ENCODE measurements at places on chromosomes 13 and 19.

GRCh38 chr13:38147050-38147449 is 202.6 kb upstream of the UFM1 start:
- no peak for DNase-seq

- DNase-seq, result no peak
These were observed 4.8 kb downstream of the PNKP start for GRCh38 chr19:49862391-49863253.

- DNase-seq, result no peak
These were observed 7.4 kb downstream of the SYT3 start for GRCh38 chr19:50632151-50632835.

DNA sequence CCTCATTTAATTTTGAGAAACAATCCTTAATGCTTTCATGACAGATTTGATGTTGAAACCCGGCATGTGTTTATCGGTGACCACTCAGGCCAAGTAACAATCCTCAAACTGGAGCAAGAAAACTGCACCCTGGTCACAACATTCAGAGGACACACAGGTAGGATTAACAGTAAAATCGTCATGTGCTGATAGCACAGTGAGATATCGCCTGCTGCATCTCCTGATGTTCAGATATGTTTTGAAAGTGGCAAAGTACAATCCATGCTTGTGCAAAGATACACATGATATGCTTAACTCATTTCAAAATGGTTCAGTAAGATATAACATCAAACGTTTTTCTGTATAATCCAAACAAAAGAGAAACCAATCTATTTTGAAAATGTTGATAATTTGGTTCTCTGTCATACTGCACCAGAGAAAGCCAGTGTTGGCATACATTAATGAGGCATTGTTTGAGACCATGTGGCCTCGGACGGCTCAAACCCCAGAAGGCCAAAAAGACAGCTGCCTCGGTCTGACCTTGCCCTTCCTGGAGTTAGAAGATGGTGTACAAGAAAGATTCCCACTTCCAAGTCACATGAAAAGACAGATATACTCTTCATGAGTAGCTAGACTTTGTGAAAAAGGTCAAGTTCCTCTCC is 76.2 kb downstream of the DHRS12 start:
- no peak for DNase-seq

- peak; percentile 9 for DNase-seq
These were observed 191.8 kb upstream of the NBEA start for GRCh38 chr13:34750078-34750931.

DNA sequence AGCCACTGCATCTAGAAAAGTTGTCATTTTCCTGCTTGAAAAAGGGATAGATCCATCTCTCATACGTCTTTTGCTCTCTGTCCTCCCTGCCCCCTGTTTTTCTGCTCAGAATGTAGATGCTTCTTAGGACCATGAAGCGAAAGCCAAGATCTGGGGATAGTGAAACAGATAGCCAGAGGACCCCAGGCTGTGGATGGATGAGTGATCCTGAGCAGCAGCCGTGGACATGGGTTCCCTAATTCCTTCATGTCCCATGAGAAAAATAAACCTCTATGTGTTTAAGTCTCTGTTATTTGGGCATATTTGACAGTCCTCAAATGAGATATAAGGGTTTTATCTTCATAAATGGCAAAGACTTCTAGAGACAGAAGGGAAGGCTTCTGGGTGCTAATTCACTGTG is 12.2 kb upstream of the FFAR2 start:
- no peak for DNase-seq

GRCh38 chr13:22128441-22129408 is 457.9 kb downstream of the FGF9 start:
- no peak for DNase-seq

- DNase-seq, result no peak
These were observed 276.4 kb downstream of the KLF5 start for GRCh38 chr13:73335210-73335609.

GRCh38 chr19:3386447-3387234 is 20.3 kb downstream of the NFIC start:
- no peak for DNase-seq

- DNase-seq, result no peak
These were observed 79.9 kb upstream of the GPC6 start for GRCh38 chr13:93146584-93147297.

DNA sequence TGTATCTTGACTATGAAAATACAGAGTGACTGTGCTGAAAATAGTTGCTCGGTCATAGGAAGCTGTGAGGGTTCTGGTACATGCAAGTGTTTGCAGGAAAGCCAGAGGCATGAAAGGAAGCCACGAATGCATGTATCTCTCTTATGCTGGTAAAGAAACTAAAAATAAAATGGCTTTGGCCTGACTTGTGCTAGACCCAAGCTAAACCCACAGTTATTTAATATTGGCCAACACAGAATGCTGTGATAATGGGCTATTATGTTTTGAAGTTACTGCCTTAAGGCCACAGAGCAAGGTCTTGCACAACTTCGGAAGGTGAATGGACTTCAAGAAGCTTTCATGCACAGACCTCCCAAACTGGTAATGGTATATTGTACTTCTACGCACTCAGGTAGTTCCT is 518.2 kb upstream of the HTR2A start:
- no peak for DNase-seq

- peak; percentile 10 for DNase-seq
These were observed 850 bp downstream of the KLF5 start for GRCh38 chr13:73059460-73060250.

GRCh38 chr13:39433651-39434050 is 169.3 kb downstream of the LHFPL6 start:
- no peak for DNase-seq

- no peak for DNase-seq
These were observed 3.1 kb upstream of the TYROBP start for GRCh38 chr19:35911173-35911572.

DNA sequence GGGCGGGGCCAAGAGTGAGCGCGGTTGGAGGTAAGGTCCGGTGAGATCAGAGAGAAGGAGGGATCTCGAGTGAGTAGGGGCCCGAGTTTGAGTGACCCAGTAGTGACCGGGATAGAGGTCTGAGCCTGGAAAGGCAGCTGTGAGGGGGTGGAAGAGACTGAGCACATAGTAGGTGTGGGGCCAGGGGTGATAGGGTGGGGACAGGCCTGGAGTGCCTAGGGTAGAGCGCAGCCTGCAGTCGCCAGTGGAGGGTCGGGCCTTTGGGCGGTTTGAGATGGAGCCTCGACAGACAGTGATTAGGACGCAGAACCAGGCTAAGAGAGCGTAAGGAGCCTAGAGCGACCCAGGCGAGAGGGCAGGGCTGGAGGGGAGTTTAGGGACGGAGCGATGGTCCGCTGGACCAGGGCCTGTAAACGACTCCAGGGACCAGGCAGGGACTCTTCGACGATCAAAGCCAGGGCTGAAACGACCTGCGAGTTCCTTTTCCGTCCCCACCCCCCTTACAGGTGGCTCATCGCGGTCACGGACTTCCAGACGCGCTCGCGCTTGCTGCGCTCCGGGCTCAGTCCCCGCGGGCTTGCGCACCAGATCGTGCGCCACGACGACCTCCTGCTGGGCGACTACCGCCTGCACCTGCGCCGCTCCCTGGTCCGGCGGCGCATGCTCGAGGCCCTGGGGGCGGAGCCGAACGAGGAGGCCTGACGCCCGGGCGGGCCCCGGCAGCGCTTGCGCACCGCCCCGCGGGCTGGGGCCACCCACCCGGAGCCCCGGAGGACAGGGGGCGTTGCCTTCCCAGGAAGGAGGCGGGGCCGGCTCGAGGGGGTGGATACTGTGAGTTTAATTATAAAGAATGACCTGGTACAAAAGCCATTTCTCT is 9.4 kb downstream of the C19orf81 start:
- DNase-seq, result no peak

DNA sequence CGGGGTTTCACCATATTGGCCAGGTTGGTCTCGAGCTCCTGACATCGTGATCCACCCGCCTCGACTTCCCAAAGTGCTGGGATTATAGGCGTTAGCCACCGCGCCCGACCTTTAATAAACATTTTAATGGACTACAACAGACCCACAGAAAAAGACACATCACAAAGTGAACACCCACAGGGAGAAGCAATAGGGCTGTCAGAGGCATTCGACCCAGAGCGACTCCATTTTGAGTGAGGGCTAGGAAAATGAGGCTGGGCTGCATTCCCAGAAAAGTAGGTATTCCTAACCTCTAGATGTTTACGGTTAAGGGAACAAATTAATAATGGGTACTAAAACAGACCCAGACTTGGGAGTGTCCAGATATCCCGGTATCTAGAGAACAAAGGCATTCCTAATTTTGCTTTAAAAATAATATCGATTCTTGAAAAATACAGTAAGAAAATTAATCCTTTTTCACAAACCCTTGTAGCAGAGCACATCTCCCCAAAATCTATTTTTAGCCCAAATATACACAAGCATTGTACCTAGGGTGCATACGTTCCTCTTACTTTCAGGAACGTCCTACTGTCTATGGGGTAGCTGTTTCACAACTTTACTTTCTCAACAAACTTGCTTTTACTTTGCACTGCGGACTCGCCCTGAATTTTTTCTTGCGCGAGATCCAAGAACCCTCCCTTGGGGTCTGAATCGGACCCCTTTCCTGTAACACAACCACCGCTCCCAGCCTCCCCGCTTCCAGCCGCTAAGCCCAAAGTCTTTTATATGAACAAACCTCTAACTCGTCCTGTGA is 811 bp upstream of the ZNF8 start:
- no peak for DNase-seq

GRCh38 chr19:378706-379105 is 30.2 kb downstream of the C2CD4C start:
- DNase-seq, result no peak

GRCh38 chr19:1098177-1099051 is 3.2 kb upstream of the POLR2E start:
- no peak for DNase-seq

GRCh38 chr13:43924549-43925245 is 45.0 kb downstream of the LACC1 start:
- no peak for DNase-seq

GRCh38 chr13:104954210-104954609 is 1581.3 kb downstream of the EFNB2 start:
- DNase-seq, result no peak

GRCh38 chr13:81697826-81698225 is 1356.9 kb upstream of the SPRY2 start:
- no peak for DNase-seq

GRCh38 chr19:16371540-16371986 is 46.9 kb downstream of the KLF2 start:
- DNase-seq, result no peak

DNA sequence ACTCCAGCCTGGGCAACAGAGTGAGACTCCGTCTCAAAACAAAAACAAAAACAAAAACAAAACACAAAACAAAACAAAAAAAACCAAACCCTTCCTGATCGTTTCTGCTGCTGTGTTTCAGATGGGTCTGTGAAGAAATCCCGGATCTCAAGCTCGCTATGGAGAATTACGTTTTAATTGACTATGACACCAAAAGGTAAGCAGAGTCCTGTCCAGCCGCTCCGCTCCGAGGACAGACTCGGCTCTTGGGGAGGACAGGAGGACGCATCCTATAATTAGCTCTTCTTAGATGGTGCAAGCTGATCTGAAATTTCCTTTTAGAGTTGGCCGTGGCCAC is 22.0 kb downstream of the DOT1L start:
- no peak for DNase-seq

DNA sequence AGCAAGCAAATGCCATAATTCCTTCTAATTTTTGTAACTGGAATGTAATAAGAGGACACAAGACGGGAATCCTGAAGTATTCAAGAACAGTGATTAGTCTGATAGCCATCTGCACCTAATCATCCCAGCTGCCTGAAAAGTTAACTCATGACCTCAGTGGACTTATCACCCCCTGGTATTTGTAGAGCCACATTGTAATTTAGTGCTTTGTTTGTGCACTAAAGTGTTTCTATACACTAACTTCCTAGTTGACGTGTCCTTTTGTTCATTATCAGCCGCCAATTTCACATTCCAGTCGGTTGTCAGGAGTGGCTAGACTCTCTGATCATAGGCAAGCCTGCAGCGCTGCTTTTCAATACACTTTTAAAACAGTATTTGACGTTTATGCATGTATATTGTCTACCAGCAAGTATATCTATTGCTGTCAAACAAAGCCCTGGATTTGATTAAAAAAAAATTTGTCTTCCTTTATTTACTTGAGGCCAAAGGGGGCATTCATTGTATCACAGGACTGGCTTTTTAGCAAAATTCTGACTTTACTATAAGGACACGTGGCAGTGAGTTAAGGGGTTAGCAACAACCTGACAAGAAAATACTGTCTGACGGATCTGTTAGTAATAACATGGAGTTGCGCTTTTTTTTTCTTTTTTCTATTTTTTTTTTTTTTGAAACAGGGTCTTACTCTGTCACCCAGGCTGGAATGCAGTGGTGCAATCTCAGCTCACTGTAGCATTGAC is 10.4 kb upstream of the SOX21 start:
- no peak for DNase-seq

- DNase-seq, result no peak
These were observed 9.2 kb upstream of the ZNF761 start for GRCh38 chr19:53422551-53422950.

- no peak for DNase-seq
These were observed 1.5 kb downstream of the CDC16 start for GRCh38 chr13:114236227-114236626.

- DNase-seq, result no peak
These were observed 373.4 kb downstream of the SLITRK1 start for GRCh38 chr13:83508771-83509301.

DNA sequence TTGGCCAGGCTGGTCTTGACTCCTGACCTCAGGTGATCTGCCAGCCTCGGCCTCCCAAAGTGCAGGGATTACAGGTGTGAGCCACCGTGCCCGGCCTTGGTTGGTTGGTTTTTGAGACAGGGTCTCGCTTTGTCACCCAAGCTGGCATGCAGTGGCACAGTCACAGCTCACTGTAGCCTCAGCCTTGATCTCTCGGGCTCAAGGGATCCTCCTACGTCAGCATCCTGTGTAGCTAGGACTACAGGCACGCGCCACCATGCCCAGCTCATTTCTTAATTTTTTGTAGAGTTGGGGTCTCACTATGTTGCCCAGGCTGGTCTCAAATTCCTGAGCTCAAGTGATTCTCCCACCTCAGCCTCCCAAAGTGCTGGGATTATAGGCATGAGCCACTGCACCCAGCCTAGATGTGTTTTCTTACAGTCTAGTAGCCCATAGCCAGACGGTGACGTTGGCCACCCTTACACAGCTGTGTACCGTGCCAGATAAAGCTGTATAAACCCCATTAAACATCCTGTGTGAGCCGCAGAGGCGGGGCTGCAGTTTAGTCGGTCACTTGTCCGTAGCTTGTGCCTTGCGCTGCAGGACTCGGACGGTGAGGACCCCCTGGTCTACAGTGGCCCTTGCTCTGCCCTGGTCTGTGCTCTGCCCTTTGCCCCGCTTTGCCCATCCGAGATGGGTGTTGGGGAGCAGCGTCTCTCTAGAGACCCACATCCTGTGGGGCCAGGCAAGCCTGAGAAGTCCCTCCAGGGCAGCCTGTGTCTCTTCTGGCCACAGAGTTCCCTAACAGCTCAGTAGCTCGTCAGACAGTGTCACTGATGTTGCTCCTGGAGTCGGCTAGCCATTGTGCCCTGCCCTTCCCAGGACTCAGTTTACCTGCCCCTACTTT is 9.8 kb downstream of the IRF3 start:
- no peak for DNase-seq

- no peak for DNase-seq
These were observed 16.8 kb upstream of the CELF5 start for GRCh38 chr19:3207461-3208242.

- no peak for DNase-seq
These were observed at the start of gene ZBTB7A for GRCh38 chr19:4066682-4067395. ZBTB7A (minus strand) TSS chr19:4066899; CDS start chr19:4055232, 11,667 bp downstream.
